GM12865 (cell line): ENCODE measurements at places on chromosomes 5 and 9.

- peak; percentile 51 for DNase-seq
Observed at GRCh38 chr9:96156171-96156974, 145.6 kb downstream of the HSD17B3 start.

GRCh38 chr5:126488443-126489065, 65.3 kb downstream of the GRAMD2B start:
- DNase-seq = no peak

DNA sequence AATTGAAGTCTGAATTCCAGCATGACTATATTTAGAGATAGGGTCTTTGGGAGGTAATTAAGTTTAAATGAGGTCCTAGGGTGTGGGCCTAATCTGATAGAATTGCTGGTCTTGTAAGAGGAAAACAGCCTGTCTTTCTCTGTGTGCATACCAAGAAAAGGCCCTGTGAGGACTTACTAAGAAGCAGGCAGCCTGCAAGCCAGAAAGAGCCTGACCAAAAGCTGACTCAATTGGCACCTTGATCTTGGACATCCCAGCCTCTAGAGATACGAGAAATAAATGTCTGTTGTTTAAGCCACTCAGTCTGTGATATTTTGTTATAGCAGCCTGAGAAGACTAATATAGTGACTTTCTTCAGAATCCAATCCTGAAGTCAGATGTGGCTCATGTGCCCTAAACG, 14.6 kb downstream of the ARL14EPL start:
- no peak for DNase-seq

DNA sequence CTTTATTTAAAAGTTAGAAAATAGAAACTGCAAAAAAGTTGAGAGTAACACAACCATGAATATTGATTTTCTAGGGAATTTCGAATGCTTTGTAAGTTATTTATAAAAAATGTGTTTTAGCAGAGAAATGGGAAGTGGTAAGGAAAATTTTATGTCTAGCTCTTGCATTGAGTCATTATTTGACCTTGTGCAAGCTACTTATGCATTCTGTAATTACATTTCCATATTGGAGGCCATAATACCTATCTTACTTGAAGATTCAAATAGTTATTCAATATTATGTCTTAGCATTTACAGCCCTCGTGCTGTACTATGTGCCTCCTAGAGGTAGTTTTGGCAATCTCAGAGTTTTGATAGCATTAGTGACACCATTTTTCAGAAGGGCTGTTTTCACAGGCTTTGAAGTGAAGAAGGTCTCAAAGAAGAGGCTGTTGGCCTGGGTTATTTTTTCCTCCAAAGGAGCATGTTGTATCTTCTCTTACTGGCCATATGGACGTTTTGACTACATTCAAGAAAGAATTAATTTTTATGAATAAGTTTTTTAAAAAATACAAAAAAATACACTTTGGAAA, 7.4 kb upstream of the DAP start:
- DNase-seq = no peak

DNA sequence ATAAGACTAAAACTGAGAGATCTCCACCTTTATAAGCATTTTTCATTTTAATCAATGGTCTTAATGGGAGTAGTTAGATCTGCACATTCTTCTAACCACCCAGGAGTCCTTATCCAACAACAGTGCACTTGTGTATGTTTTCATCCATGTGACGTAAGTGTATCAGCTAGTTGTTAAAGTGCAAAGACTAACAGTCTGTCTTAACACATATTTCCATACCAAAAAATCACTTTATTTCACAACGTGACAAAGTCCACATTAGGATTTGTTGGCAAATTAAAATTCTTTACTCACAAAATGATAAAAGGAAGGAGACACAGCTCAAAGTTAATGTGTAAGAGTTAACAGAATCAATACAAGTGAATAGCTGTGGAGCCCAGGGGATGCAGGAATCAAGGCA, 1.9 kb upstream of the SMC2 start:
- no peak for DNase-seq

- DNase-seq = no peak
Observed at GRCh38 chr9:87869082-87869481, 13.6 kb upstream of the SPATA31E1 start.

DNA sequence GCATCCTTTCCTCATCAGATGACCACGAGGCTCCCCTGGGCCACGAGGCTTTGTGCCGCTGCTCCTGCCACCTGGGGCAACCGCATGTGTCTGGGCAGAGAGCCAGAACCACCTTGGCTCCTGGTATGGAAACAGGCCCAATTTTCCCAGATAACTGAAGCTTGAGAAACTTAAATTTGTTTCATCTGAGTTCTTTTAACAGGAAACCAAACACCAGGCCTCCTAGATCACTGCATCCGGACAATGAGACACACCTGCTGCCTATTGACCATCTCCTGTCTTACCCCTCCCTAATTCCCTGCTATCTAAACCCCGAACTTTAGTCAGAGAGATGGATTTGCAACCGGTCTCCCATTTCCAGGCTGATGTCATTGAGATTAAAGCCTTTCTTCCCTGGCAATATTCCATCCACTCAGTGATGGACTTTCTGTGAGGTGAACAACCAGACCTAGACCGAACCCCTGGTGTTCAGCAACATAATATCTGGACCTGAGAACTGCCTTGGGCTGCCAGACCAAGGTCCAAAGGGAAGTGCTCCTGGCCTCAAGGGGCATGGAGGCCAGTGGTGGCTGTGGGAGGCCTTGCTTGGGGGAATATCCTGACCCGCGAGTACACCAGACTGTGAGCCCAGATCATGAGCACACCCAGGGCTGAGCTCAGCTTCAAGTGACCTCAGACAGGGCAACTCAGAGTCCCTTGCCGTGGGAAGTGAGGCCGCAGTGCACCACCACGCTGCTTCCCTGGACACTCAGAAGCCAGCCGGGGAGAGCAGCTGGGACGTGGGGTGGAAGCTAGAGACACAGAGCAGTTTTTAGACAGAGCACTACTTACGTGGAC, 199.7 kb downstream of the HSPA4 start:
- no peak for DNase-seq

GRCh38 chr5:98004463-98004862, 769.0 kb upstream of the RGMB start:
- DNase-seq = no peak

GRCh38 chr5:147554261-147554817, 44.5 kb upstream of the DPYSL3 start:
- DNase-seq = no peak

DNA sequence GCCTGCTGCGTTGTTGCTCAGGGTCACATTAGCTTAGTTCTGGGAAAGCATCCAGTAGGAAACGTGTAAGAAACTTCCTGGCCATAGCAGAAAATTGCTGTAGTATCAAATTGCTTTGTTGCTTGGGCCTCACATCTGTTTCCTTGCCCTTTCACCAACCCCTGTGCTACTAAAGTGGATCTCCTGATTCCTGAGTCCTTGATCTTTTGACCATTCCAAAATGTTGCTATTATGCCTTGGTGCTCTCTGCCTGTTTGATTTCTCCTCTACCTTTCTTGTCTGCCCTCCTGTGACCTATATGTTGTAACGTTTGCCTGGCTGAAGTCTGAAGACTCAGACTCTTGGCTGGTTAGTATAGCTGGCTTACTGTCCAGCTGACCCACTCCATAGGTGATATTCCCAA, 350.5 kb downstream of the ADGRV1 start:
- no peak for DNase-seq

GRCh38 chr5:82054004-82054710, 82.3 kb downstream of the ATG10 start:
- DNase-seq = peak; percentile 10

DNA sequence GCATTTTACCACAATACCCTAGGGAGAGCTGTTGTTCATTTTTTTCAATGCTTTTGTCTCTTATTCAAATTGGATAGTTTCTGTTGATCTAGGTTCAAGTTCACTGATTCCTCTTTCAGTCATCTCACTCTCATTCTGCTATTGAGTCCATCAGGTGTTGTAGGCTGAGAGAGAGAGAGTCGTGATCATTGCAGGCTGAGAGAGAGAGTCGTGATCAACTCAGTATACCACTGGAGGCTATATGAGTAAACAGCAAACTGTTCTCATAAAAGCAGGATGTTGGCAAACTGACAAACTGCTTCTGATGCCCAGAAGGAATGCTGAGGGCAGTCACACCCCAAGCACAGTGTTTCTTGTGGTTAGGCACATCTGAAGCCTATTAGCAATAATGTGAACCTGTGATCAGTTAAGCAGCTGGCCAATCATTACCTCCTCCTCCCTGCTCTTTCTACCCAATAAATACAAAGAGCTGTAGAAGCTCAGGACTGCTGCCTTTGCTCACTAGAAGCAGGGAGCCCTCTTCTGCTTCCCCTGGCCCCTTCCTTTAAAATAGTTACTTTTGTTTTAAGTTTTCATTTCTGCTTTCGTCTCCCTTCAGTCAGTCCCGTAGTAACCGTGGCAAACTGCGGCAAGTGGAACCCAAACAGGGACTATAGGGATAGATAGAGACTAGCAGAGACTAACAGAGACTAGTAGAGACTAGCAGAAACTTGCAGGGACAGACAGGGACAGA, 476.1 kb upstream of the ACO1 start:
- DNase-seq = peak; percentile 52

- no peak for DNase-seq
Observed at GRCh38 chr5:148953711-148954110, 109.2 kb downstream of the SH3TC2 start.

DNA sequence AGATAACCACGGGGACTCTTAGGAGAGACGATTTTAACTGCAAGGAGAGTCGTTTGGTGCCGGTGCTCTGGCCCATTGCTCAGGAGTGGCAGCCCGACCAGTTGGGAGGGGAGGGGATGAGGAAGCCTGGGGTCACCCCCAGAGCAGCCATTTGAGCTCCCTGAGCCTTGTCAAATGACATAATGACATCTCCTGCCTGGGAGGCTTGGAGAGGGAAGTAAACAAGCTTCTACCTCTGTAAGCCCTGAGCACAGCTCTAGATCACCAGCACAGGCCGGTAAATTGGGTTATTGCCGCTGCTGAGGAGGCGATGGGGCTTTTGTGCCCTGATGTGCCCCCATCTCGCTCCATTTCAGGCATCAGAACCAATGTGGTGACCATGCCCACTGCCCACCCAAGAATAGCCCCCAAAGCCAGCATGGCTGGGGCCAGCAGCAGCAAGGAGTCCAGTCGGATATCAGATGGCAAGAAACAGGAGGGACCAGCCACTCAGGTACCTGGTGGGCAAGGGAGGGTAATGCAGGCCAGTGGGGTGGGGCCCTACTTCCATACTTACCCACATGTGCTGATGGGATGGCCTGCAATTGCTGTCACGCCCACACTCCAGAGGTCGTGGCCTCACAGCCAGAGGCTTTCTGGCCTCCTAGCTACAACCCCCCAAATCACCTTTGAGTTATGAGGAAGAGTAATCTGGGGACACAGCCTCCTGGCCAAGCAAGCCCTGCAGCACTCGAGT, 23.0 kb downstream of the CD74 start:
- no peak for DNase-seq

DNA sequence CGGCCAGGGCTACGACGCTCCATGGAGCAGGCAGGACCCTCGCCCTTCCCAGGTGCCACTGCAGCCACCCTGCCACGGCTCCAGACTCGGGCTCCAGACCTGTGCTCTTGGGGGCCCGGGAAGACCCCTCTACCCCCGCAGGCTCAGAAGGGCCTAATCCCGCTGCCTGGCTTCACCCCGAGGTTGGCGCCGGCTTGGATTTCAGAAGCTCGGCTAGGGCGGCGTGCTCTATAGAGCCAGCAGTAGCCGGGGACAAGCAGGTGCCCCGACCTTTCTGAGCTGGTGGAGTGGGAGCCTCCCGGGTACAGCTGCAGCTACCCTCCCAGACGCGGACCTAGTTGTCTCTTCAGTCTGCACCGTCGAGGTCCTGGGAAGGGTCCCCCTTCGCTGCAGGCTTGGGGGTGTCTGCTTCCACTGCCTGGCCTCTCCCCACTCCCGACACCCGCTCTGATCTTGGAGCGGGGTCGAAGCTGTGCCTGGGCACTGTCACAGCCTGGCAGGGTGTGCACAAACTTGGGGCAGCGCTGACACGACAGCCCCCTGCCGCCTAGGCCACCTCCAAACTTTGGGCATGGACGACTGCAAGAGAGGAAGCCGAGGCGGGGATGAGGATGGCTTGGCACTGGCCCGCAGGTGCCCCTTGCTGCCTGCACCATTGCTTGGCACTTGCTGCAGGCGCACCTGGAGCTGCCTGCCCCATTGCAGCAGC, 1366.1 kb upstream of the CDH9 start:
- no peak for DNase-seq

DNA sequence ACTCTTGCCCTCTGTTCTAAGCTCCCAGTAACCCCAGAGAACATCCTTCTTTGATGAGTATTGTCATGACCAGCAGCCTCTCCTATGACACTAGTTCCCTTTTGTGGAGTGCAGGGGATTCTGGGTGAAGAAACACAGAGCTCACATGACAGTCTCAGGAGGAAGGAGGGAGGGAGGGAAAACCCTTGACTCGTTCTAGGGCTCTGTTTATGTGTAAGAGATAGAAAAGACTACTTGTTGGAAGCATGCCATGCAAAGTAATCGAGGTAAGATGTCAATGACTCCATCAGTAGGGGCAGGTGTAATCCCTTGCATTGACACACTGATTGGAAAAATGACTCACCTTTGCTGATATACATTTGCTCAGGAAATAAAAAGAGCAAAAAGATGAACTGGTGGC, 190.2 kb upstream of the ELL2 start:
- DNase-seq = peak; percentile 16

DNA sequence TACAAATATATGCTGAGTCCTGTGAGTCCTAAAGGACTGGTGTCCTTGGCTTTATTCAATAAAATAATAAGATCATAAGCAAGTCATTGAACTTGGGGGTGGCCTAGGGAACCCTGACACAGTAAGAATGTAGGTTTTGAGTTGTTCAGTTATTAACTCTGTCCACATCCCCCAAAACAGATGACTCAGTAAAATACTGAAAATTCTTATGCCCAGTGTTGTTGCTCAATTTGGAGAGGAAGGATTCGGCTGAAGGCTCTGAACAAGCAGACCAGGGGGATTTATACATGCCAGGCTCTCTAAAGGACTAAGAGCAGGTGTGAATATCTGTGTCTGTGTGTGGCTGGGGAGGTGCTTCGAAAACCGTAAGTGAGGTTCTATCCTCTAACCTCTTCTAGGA, 173.7 kb downstream of the RMI1 start:
- DNase-seq = no peak

DNA sequence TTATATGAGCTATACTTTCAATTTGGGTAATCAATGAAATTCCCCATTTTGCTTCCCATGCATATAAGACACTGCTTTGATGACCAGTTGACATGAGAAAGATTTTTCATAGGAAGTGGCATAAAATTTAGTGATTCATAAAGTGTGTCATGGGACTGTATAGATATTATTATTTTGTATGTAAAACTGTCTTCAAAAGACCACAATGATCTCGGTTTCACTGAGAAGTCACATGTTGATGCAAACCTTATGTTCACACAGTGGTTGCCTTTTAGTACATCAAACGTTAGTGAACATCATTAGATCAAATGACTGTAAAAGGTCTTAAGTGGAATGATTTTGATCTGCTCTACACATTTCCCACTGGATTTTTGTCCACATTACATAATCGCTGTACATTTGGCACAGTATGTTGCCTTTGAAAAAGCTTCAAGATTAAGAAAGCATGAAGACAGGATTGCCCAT, 349.2 kb upstream of the MEF2C start:
- DNase-seq = peak; percentile 94

- DNase-seq = no peak
Observed at GRCh38 chr9:21053851-21054250, 22.4 kb upstream of the HACD4 start.
